ENCODE measurements at places on chromosomes 4 and X.

GRCh38 chr4:2824329-2824835, 19.3 kb upstream of the ADD1 start:
- no peak for DNase-seq

DNA sequence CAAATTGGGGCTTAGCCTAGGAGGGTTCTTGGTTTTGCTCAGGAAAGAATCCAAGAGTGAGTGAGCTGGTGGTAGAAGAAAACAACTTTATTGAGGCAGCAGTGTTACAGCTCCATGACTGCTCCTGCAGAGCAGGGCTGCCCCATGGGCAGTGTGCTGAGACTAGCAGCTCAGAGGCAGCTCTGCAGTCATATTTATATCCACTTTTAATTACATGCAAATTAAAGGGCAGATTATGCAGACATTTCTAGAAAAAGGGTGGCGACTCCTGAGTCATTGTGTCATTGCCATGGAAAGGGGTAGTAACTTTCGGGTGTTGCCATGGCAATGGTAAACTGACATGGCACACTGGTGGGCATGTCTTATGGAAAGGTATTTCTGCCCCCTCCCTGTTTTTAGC, 202.2 kb downstream of the CLCN4 start:
- no peak for DNase-seq

- DNase-seq = no peak
Measured at GRCh38 chrX:150408561-150408960, 45.4 kb downstream of the MAMLD1 start.

DNA sequence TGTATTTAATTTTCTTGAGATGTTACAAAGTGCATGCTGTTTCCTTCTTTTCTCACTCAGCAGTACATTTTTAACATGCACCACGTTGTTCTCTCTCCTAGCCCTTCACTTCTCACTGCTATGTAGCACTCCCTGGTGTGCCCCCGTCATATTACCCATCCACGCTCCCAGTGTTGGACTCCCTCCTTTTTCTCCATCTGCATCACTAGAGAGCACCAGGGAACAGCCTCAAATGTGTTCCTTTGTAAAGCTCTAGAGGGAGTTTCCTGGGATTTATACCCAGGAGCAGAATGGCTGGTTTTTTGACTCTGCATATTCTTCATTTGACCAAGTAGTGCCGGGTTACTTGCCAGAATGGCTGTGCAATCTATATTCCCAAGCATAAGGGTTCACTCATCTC, 240.3 kb upstream of the ANXA3 start:
- DNase-seq = no peak

- DNase-seq = no peak
Measured at GRCh38 chrX:97452283-97452682, 568.6 kb downstream of the RPA4 start.

- DNase-seq = no peak
Measured at GRCh38 chr4:126182336-126182735, 867.6 kb downstream of the FAT4 start.

DNA sequence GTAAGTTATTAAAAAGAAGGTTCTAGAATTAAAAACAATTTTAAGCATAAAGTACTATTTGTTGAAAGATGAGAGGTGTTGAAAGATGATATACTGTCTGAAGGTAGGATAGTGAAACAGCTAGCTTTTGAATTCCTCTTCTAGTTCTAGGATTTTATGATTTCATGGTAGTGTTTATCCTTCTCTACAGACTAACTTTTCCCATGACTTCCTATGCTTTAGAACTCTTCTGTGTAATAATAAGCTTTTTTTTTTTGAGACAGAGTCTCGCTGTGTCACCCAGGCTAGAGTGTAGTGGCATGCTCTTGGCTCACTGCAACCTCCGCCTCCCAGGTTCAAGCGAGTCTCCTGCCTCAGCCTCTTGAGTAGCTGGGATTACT, 96.0 kb upstream of the NUDT6 start:
- no peak for DNase-seq

DNA sequence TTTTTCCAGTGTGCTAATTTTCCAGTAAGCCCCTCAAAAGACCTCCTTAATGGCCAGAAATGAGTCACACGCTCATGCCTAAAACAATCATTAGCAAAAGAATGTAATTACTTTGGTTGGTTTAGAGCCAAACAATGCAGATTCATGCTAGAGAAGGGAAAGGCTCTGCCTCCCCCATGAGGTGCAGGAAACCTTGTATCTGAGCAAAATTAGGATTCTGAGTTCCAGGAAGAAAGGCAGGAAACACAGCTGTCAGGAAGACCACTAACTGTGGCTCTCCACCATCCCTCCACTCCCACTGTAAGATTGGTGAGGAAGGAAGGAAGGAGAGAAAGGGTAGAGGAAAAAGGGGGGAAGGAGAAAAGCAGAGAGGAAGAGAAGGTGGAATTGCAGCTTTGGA, 104.9 kb upstream of the DHX15 start:
- DNase-seq = no peak

GRCh38 chr4:2125023-2125422, 65.9 kb downstream of the NAT8L start:
- no peak for DNase-seq

DNA sequence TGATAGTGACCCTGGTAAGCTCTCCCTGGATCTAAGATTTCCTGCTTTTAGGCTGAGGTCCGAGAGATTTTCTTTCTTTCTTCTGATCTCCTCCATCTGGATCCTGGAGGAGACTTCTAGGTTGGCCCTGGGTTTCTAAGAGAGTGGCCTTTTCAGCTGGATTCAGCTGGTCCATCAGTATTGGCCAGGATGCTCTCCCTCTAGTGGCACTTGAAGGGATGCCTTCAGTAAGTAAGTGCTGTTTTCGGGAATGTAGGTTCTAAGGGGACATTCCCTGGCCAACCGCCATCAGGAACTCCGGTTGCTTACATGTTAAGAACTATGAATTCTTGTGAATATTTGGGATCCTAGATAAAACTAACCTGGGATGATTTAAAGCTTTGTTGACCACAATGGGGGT, 56.9 kb downstream of the SERTM2 start:
- no peak for DNase-seq

DNA sequence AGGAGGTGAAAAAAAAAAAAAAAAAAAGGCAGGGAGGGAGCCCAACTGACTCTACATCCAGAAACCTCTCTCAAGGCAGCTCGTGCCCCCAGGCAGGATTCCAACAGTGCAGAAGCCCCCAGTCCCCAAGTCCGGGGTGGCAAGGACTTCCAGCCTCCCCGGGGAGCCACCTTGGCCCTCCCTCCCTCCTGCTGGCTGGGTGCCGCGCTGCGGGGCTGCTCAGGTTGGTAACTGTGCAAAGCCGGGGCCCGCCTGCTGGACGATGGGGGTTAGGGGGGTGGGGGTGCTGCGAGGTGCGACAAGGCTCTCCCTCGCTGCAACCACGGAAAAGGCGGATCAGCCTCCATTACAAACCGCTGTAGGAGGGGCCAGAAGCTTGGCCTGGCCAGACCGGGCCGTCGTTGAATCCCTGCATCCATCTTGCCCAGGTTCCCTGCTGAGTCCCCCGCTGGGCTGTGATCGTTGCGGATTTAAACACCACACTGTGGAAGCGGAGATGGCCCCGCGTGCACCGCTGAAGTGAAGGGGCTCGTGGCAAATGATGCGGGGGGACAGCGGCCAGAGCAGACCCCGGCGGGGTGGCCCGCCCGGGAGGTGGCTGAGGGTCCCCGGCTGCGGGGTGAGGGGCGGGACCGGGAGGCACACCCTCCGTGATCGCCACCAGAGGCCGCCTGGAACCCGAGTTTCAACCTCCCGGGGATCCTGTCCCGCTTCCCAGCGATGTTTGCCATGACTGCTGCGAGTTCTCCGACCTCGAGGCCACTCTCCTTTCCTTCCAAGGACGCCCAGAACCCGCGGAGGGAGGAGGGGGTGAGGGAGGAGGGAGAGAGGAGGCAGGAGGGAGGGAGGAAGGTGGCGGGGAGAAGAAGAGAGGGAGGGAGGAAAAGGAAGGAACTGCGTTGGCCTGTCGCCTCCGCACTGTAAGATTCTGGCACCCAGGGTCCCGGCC, 58.0 kb upstream of the DDX3X start:
- peak; percentile 49 for DNase-seq

GRCh38 chrX:75228854-75229253, 45.0 kb upstream of the UPRT start:
- no peak for DNase-seq

DNA sequence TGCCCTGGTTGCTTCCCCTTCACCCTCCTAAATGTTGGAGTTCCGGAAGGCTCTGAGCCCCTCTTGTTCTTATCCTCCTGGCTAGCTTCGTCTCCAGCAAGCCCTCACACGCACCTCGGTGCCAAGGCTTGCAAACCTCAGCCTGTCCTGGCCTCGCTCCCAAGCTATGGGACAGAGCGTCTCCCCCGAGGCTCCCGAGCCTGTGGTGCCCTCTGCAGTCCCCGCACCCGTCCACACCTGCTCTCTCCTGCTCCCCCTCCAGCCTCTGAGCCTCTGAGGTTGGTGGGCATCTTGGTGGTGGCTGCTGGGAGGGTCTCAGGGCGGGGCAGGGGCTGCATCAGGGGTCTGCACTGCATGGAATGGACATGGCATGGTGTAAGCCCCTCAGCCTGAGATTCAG, 63.2 kb downstream of the TRMT44 start:
- DNase-seq = no peak

All from stimulated activated CD4-positive, alpha-beta T cell treated with anti-CD3 and anti-CD28 coated beads, Interleukin-12 subunit alpha, Interleukin-12 subunit beta, amount 100 ng/mL, for 4 hours (primary cell).